ENCODE measurements at places on chromosomes 13 and 19.
A peak's percentile ranks its signal among the peaks of the same experiment; 100 is the strongest.

DNA sequence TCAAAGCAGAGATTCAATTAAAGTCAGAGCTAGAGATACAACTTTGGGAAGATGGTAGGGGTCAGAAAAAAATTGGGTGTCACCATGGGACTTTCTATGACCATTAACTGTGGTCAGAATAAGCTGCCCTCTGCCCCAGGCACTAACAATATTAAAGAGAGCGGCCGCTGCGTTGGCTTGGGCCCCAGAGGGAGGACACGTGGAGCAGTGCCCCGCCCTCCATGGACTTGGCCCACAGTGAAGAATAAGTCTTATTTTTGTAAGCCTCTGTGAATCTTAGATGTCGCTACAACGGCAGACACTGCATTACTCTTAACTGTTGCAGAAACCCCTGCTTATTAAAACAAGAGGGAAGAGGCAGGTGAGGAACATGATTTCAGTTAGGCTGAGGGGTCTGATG is 172.7 kb downstream of the UQCRFS1 start:
- DNase-seq, result no peak

GRCh38 chr13:73334445-73334844 is 275.6 kb downstream of the KLF5 start:
- no peak for DNase-seq

DNA sequence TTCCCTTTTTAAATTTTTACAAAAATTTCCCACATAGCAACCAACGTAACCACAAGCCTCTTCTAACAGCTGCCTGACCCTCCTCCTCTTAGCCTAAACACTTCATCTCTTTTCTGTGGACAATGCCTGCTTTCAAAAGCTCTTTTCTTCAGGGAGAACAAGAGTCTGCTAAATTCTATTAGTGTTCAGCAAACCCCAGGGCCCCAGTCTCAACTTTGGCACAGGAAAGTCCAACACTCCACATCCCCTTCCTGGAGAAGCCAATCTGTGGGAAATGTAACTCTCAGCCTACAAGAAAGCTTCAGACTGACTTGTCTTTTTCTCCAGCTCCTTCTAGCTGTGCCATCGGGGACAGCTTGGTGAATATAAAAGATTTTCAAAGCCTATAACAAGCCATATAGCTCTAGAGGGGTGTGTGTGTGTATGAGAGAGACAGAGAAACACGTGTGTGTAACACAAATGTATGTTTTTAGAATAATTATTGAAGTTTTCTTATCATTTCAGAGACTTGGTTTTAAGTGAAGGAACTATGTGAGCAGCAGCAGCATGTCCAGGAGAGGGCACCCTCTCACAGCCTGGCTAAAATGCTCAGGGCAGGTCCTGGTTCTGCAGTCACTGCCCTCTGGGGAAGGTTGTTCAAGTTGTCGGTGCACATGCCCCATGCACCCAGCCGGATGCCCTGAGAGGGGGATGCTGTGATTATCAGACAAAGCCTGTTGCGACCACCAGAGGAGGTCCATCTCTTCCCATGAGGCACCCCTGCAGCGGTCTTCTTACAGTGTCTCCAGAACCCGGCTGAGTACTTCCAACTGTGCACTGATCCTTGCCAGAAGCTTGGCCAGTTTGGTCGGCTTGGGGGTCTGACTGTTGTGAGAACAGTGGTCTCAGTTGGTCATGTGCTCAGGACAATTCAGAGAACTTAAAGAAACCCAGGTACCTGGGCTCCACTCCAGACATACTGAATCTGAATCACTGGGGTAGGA is 34.4 kb downstream of the CCDC70 start:
- DNase-seq, result peak; percentile 30

DNA sequence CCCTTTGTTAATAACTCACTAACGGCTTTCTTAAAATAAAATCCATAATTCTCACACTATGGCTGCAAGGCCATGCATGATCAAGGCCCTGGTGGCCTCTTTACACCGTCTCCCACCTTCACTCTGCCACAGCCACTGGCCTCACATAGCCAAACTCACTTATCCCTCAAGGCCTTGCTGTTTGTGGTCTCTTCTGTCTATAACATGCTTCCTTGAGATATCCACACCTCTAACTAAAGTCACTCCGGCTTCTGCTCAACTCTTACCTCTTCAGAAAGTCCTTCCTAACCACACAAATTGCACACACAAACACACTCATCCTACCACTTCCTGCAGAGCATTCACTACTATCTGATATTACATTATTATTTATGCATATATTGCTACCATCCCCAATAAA is 262.5 kb downstream of the DIAPH3 start:
- DNase-seq, result no peak

- no peak for DNase-seq
These were observed 53.2 kb downstream of the CRTC1 start for GRCh38 chr19:18736415-18737336.

- no peak for DNase-seq
These were observed 3.3 kb downstream of the CRB3 start for GRCh38 chr19:6467384-6467783.

DNA sequence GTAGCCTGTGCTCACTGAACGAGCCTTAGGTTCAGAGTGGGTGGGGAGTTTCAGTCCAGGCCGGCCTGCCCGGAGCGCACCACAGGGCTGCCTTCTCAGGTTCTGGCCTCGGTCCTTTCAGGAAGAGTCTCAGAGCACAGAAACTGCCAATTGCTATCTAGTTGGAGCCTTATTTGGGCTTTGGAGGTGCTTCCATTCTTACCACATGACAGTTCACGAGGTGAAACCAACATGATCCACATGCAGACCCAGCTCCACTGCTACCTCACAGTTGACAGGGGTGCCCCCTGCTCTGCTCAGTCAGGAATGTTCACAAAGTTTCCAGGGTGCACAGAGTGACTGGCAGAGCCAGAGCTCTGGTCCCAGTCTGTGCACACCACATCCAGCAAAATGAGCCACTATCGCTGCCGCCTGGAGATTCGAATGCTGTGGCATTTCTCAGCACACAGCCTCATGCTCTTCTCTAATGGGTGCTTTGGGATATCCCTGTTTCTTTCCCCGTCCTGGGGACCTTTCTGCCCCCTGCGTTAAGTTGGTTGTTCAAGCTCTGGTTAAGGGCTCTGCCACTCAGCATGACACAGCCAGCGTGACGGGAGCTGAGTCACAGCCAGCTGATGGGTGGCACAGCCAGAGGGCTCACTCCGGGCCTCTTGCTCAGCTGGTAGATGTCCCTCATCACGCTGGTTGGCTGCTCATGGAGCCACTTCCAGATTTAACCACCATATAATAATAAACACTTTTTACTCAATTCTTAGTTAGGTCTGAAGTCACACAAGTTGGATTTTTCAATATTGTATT is 7.5 kb upstream of the SACS start:
- no peak for DNase-seq

DNA sequence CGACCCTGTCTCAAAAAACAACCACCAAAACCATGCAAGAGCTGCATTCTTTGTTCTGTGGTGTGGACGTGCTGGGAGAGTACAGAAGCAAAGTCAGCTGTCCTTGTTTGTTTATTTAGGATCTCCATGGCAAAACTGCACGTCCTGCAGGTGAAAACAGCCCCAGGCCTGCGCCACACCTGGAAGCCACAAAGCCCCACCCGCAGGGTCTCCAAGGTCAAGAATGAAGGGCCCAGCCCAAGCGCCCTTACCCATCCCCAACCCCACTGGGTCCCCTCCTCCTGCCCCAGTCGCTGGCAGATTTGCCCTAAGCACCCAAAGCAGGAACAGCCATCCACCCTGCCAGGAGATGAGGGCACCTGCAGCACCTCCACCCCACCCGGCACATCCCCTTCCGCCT is 10.5 kb downstream of the MBD3 start:
- no peak for DNase-seq

- DNase-seq, result no peak
These were observed 41.7 kb downstream of the RUBCNL start for GRCh38 chr13:46345398-46345797.

- DNase-seq, result no peak
These were observed 112.9 kb upstream of the PEG3 start for GRCh38 chr19:56953470-56953869.

DNA sequence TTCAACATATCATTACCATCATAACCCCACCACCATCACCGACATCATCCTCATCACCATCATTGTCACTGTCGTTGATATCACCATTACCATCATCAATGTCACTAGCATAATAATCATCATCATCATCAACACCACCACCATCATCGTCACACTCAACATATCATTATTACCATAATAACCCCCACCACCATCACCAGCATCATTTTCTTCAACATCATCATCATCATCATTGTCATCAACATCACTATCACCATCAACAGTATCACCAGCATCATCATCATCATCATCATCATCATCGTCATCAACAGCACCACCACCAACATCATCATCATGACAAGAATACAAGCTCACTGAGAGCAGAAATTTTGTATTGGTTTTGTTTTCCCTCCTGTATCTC is 83.8 kb downstream of the MBD3L1 start:
- no peak for DNase-seq

- no peak for DNase-seq
These were observed 46.4 kb upstream of the F7 start for GRCh38 chr13:113058988-113059850.

GRCh38 chr13:100506154-100506553 is 82.4 kb downstream of the GGACT start:
- DNase-seq, result no peak

DNA sequence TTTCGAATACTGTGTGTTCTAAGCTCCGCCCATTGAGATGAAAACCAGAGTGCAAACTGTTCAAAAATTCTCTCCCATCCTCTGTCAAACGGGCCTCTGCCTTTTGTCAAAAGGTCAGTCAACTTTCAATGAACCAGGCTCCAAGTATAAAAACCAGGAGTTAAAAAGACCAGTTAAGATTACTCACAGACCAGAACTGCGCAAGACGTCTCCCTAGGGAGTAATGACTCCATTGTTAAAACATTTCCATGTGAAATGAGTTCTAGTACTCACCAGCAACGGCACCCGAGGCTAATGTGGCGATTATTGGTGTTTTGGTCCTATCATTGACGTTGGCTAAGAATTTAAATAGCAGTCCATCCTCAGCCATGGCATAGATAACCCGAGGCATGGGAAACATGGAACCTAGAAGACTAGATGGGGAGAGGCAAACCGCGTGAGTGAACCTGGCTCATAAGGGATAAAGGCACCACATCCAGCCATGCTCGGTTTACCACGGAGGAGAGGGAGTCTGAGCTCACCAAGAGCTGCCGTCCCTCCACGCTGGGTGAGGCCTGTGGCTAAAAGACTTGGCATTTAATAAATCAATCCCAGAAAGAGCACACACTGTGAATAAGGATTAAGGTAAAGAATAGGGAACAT is 73.3 kb downstream of the SLC7A1 start:
- no peak for DNase-seq

DNA sequence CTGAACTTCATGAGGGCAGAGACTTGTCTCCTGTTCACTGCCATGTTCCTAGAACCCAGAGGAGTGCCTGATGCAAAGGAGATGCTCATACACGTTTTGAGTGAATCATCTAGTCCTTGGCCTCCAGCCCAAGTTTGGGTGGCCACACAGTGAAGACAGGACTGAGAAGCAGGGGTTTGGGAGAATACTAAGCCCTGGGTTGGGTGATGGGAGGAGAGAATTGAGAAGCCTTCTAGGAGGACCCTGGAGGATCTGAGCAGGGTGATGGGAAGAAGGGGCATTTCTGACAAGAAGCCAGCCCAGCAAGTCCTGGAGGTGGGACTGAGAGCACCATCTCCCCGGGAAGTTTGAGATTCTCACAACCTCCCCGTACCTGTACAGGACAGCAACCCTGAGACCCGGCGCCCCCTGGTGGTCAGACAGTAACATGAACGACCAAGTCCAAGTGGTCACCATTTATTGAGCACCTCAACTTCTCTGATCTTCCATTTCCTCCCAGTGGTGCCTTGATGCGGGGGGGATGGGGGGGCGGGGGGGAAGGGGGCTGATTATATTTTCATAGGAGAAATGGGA is 11.0 kb downstream of the CTU1 start:
- peak; percentile 59 for DNase-seq

GRCh38 chr13:101703838-101704237 is 251.4 kb downstream of the ITGBL1 start:
- no peak for DNase-seq

DNA sequence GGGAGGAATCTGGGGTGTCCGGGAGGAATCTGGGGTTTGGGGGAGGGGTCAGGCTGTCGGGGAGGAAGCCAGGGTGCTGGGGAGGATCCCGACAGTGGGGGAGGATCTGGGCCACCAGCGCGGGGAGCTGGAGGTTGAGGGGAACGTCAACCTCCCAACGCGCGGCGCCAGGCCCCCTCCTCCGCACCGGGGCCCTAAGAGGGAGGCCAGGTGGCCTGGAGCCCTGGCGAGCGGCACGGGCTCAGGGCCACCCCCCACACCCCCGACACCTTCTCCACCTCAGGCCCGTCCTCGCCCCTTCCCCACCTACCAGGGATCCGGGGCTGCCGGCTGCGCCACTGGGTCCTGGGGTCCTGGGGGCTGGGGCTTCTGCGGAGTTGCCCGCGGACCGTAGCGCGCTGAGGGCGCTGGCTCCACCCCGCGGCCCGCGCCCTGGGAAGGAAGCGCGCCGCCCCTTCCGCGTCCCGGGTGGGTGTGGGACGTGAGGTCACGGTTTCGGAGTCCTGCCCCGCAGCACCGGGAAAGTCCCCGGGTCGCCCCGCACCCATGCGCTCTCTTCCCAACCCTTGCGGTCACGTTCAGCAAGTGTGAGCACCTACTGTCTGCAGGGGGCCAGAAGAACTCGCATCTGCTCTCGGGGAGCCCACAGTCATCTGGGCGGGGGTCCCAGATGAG is at the start of gene TICAM1:
TICAM1 (minus strand) TSS at position 409 of the 675 bp plus-strand sequence. CDS start 13,335 bp downstream, outside the sequence.
- DNase-seq, result peak; percentile 80

- no peak for DNase-seq
These were observed 291.9 kb downstream of the NDFIP2 start for GRCh38 chr13:79772811-79773210.

DNA sequence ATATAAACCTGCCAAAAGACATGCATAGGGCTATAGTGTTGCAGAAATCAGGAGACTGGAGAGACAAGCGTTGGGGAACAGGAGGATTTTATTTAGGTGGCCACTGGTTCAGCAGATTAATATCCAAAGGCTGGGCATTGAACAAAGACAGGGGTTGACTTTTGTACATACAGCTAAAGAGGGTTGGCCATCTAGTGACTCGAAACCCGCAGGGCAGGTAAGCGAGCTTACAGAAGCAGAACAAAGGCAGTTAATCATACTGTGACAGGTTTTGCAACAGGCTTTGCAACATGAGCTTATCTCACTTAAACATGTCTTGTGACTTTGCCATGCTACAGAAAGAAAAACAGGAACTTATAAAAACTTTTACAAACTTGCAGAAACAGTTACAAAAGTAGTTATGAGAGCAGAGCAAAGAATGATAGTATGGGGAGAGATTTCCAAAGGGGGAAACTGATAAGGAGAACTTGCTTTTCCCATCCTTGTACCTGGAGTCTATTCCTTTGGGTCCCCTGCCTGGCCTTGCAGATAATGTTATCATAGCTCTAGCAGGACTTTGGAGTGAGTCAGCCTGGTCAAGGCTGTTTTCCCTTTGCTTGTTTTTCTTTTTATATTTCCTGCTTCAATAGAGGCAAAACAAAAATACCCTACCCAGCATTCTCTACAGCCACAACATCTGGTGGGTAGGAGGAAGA is 234.2 kb downstream of the PCDH17 start:
- no peak for DNase-seq
